ENCODE measurements at places on chromosomes 7 and 10.

DNA sequence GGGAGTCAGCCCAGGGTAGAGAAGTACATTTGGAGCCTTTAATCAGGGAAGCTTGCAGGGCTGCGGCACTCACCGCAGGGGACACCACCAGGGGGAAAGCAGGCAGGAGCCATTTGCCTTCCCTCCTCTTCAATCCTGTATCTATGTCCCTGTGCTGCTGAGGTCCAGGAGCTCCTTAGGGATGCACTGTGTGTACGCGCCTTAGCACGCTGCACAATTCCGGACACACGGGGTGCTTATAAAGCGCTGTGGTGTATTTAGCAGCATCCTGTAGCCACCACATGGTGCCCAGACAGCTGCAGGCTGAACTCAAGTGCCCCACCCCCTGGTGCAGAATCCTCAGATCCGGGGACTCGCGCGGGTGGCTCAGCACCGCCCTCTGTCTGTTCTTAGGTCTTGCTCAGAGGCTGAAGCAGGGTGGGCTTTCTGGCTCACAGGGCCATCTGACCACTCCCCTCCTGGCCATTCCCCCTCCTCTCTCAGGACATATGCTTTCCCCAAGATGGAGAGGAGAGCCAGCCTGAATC lies 421.4 kb downstream of the SDK1 start:
- no peak for DNase-seq

DNA sequence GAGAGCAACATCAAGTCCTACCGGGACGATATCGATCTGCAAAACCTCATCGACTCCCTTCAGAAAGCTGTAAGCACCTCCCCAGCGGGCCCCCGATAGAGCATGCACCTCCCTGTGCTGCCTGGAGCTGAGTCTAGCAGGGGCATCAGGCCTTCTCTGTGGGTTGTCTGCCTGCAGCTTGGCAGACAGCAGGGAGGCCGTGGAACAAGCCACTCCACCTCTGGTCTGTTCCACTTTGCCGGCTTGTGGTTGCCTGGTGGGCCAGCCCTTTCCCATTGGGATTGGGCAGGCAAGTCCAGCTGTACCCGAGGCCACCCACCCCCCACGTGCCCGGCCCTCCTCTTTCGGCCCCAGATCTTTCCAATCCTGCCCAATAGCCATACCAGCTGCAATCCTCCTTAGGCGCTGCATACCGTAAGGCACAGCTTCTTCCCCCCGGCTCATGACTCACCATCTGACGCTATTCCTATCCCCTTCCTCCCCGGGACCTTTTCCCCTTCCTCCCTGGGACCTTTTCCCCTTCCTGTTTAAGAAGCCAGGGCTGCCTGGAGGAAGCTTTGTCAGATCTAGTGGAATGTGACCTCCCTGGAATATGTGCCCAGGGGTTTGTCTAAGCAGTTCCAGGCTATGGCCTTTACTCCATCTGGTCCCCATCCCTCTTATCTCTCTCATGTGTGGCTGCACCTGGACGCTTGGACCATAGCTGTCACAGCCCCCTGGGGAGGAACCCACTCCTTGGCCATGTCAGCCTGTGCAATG lies 28.1 kb upstream of the SH2D4B start:
- no peak for DNase-seq

DNA sequence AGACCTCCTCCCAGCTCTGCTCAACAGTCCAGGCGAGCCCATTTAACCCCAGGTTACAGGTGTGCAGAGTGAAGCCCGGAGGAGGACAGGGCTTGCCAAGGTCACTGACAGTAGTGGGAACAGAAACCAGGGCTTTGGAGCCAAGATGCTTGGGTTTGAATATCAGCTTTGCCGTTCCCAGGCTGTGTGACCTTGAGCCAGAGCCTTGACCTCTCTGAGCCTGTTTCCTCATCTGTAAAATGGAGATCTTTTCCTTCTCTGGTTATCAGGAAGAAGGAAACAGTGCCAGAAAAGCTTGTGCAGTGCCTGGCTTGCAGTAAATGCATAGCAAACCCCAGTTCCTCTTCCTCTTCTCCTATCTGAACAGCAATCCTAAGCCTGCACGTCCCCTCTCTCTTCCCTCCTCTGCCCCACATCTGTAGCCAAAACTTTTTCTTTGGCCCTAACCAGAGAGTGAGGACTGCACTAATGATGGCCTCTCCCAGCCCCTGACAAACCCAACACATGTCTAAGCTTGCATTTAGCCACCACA lies 21.4 kb upstream of the MLXIPL start:
- no peak for DNase-seq

DNA sequence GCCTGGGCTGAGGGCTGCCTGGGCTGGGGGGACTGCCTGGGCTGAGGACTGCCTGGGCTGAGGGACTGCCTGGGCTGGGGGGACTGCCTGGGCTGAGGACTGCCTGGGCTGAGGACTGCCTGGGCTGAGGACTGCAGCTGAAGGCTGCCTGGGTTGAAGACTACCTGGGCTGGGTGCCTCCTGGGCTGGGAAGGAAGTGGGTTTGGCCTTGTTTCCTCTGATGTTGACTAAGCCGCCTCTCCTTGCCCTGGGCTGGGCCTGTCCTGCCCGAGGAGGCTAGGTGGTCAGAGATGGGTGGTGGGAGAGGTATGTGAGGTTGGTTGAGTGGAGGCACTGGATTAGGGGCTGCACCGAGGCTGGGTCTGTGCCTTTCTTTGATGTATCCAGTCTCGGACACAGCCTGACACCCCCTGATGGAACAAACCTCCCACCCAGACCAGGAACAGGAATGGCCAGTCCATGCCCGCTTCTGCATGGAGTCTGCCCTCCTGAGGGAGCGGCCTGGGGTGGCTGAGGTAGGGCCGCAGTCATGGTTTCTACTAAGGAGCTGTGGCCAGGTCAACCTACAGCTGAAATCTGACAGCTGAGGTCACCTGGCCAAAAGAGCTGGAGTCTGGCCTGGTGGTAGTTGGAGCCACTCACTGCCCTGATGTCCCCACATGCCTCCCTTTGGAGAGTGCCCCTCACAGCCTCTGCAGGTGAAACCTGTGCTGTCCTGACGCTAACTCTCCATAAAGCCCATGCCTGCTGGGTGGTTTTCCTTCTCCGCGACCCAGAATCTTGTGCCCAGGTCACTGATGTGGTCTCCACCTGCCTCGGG lies 22.3 kb downstream of the SCART1 start:
- DNase-seq = peak; percentile 82

GRCh38 chr7:46764100-46764936 lies 817.6 kb downstream of the TNS3 start:
- no peak for DNase-seq

DNA sequence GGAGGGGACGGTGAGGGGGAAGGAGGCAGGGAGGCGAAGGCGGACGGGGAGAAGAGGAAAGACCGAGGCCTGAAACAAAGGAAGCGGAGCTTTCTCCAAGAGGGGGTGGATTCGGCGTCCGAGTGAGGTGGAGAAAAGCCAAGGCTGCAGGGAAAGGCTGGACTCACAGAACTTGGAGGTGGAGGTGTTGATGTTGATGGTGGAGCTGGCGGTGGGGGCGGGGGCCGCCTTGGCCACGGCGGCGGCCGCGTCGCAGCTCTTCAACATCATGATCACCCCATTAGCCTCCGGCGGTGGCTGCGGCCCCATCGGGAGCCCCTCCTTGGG lies 578 bp downstream of the CACUL1 start:
- DNase-seq = no peak

GRCh38 chr10:113617086-113617485 lies 46.8 kb downstream of the NRAP start:
- DNase-seq = no peak

DNA sequence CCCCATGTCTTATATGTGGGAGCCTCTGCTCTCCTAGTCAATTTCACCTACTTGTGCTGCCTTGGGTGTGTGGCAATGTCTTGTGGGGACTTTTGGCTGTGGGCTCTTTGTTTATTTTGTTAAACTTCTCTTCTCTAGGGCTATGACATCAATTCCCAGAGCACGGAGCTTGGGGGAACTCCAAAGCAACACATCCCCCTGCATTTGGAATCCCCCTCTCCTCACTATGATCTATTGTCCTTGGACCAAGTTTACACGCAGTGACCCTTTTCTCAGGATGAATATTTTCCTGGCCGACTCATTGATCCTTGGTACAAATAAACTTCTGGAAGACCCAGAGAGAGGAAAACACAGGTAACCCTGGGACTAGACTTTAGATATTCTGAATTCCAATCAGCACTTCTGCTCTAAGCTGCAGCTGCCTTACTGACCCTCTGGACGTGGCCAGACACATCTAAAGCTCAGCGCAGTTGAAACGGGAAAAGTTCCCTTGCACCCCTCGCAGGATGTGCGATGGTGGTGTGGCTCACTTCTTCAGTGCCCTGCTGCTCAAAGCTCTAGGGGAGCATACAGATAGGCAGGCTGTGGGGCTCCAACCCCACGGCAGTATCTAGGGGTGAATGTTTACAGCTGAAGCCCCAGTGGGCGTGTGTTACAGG lies 110.8 kb downstream of the TMEM178B start:
- no peak for DNase-seq

- DNase-seq = no peak
These were observed 172.0 kb downstream of the ZEB1 start for GRCh38 chr10:31490858-31491504.

GRCh38 chr7:27151931-27152815 lies at the start of gene HOXA3:
Gene HOXA3, minus strand, starts transcription at chr7:27152583. Its CDS starts 41,943 bp downstream, at chr7:27110640.
- DNase-seq = no peak

DNA sequence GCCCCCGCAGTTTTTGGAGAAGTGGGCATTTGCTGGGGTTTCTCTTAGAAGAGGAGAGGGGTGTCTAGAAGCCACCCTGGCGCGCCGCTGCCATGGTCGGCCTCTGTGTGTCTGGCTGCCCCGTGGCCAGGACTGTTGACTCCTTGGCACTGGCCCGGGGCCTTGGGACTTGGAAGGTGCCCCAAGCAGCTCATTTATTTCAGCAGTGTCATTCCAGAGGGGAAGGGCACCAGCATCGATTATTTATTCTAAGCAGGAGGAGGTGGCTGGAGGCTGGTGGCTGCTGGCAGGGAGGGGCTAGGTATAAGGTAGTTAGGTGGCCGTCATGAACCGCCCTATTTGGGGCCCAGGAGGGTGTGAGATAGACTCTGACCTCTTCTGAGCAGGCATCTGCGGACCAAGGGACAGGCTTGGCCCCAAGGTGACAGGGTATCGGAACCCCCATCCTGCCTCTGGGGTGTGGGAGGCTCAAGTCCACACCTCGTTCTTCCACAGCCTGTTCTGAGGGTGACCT lies 1.6 kb downstream of the GTF2IRD1 start:
- no peak for DNase-seq

All from esophagus muscularis mucosa (tissue), 4 donors.